ENCODE measurements at places on chromosomes 2 and 18. TPM values are rescaled to one million over a fixed set of nuclear protein-coding genes. Genes with fewer than 3 reads are reported as not detected.

DNA sequence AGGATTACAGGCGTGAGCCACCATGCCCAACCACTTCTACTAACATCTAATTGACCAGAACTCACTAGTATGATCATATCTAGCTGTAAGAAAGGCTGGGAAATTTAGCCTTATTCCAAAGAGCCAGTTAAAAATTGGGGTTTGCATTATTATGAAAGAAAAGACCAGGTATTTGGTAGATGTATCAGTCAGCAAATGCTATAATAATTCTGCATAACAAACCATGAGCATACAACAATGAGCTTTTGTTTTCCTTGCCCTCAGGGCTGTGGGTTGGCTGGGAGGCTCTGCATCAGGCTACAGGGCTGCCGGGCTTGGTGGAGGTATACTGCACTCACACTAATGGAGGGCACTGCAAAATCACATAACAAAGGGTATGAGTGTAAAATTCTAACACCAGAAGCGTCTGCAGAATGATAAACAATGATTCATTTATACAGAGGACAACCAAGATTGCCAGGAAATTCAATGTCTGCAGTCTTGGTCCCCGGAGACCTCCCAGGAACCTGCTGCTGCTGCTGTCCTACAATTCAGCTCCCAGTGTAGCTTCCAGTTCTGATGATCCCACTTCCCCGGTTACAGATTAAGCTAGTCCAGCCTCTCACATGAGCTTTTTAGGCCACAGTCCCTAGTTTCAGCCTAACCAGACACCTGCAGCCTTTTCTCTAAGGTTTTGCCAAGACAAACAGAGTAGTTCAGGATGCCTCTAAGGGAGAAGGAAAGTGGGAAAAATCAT, 32.2 kb upstream of the ST3GAL5 start:
- no peak overlapping the region for H3K4me3 ChIP-seq
- peaks cover 2% of the 10 kb centered on the region for H3K27me3 ChIP-seq
- DNase-seq: no peak
- H3K27ac ChIP-seq: no peak overlapping the region
- peaks cover 3% of the 10 kb centered on the region for H3K36me3 ChIP-seq

- no peak overlapping the region for H3K4me3 ChIP-seq
- DNase-seq: no peak
- H3K27ac ChIP-seq: no peak overlapping the region
- peaks cover 26% of the 10 kb centered on the region for H3K27me3 ChIP-seq
- no peaks in the 10 kb centered on the region for H3K36me3 ChIP-seq
- peaks cover 3% of the 10 kb centered on the region for H3K4me1 ChIP-seq
Measured at GRCh38 chr2:241540401-241540770, 18.2 kb upstream of the BOK start.

DNA sequence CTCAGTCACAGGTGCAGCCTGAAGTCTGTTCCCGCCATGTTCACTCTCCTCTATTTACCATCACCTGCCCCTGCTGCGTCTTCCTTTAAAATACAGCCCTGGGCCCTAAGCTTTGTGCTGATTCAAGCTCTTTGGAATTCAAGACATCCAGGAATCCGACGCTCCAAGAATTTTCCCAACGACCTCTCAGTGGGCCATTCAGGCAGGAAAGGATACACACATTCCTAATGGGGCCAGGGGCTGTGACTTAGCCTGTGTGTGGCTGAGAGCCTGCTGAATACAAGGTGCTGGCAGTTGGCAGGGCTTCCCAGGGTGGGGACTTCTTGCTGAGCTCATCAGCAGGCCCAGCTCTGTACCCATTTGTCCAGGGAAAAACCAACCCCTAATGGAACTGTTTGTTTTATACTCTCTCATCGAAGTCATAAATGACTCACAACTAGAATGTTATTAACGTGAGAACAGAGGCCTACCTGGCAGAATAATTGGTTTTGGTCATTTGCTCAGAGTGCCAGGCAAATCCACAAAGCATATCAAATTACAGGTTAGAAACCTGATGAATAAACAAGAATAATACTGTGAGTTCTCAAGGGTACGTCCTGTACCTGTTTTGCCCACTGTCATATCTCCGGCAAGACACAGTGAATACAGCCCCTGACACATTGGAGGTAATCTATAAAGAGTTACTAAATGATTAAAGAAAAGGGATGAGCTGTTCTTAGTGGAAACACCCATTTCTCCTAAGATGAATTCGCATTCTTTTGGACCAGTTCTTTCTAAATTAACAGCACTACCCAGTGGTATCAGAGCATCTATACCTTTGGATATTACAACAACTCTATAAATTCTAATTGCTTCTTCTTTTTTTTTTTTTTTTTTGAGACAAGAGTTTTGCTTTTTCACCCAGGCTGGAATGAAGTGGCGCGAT, 12.6 kb upstream of the KCMF1 start:
- H3K4me1 ChIP-seq: peaks cover 8% of the 10 kb centered on the region
- no peak for DNase-seq
- H3K27ac ChIP-seq: no peak overlapping the region
- H3K36me3 ChIP-seq: peaks cover 19% of the 10 kb centered on the region

DNA sequence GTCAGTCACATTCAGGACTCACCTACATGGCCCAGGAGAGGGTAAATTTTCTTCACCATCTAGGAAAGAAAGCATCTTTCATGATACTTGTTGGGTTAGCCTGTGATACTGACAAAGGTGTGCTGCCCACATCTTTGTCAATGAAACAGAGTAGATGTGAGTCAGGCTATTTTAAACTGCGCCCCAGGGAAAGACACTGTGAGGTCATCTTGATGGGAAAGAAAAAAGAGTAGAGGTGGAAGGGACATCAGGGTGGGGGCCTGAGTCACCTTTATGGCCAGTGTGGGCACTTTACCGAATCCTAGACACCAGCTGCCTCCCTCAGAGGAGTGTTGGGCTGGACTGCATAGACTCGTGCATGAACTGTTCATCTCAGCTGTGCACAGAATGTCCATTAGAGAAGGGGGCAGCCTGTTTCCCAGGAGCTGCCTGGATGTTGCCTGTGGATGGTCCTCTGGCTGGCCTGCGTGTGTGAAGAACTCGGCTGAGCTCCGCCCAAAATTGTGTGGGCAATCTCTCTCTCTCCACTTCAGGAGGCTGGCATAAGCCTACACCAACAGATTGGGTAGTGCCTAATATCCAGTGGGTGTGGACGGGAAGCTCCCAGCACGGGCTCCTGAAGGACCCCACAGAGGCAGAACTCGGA, 278.7 kb upstream of the PXDN start:
- H3K4me3 ChIP-seq: no peak overlapping the region
- no peaks in the 10 kb centered on the region for H3K4me1 ChIP-seq

- peak overlapping the region; percentile 66 for H3K27ac ChIP-seq
- H3K4me3 ChIP-seq: no peak overlapping the region
- peaks cover 43% of the 10 kb centered on the region for H3K36me3 ChIP-seq
- peak; percentile 74 for DNase-seq
- H3K4me1 ChIP-seq: peaks cover 89% of the 10 kb centered on the region
Measured at GRCh38 chr2:174603280-174603679, 5.7 kb upstream of the WIPF1 start.

DNA sequence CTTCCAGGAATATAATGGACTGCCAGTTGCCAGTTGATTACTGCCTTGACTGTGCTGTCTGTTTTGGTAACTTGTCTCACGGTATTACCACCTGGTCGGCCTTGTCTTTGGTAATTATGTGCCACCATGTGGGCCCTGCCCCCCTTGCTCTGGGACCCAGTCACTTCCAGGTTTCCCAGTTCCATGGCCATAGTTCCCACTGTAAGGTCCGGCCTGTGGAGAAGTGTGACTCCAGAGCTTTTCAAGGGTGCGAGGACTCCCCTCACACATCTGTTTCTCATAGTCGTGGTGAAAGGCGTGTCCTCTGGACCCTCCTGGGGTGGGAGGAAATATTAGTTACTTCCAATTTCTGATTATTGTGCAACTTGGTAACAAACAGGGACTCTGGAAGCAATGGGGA, 150.5 kb downstream of the SEPTIN10 start:
- H3K4me3 ChIP-seq: no peak overlapping the region
- H3K27me3 ChIP-seq: peaks cover 7% of the 10 kb centered on the region
- H3K4me1 ChIP-seq: no peaks in the 10 kb centered on the region
- H3K27ac ChIP-seq: no peak overlapping the region
- no peaks in the 10 kb centered on the region for H3K36me3 ChIP-seq

DNA sequence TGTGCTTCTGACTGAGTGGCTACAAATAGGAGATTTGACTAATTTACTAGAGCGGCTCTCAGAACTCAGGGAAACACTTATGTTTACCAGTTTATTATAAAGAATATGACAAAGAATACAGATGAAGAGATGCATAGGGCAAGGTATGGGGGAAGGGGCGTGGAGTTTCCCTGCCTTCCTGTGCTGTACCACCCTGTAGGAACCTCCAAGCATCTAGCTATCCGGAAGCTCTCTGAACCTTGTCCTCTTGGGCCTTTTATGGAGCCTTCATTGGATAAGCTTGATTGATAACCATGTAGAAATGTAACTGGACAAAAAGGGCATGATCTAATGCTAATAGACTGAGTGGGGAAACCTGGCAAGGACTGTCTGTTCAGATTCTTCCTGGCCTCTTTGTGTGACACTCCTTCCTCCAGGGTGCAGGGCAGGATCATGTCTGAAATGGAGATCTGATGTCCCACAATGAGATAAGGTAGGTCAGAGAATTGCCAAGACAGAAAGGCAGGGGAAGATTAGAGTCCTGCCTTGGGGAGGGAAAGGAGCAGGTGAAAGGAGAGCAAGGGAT, 101.8 kb upstream of the NPAS2 start:
- no peak overlapping the region for H3K4me3 ChIP-seq
- H3K36me3 ChIP-seq: no peaks in the 10 kb centered on the region
- no peaks in the 10 kb centered on the region for H3K27me3 ChIP-seq
- no peak overlapping the region for H3K27ac ChIP-seq
- no peak for DNase-seq

- H3K27me3 ChIP-seq: peaks cover 55% of the 10 kb centered on the region
- H3K4me1 ChIP-seq: peaks cover 16% of the 10 kb centered on the region
- H3K36me3 ChIP-seq: peaks cover 2% of the 10 kb centered on the region
- H3K27ac ChIP-seq: no peak overlapping the region
- DNase-seq: no peak
- no peak overlapping the region for H3K4me3 ChIP-seq
Measured at GRCh38 chr2:235496239-235496621, 2.4 kb downstream of the AGAP1 start.

DNA sequence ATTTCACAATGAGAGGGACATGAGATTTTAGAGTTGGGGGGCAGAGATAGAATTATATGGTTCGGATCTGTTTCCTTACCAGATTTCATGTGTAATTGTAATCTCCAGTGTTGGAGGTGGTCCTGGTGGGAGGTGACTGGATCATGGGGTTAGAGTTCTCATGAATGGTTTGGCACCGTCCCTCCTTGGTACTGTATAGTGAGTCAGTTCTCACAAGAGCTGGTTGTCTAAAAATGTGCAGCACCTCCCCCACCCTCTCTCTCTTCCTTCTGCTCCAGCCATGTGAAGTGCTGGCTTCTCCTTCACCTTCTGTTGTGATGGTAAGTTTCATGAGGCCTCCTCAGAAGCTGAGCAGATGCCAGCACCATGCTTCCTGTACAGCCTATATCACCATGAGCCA, 138.1 kb downstream of the SCG2 start:
- no peaks in the 10 kb centered on the region for H3K4me1 ChIP-seq
- H3K36me3 ChIP-seq: no peaks in the 10 kb centered on the region

DNA sequence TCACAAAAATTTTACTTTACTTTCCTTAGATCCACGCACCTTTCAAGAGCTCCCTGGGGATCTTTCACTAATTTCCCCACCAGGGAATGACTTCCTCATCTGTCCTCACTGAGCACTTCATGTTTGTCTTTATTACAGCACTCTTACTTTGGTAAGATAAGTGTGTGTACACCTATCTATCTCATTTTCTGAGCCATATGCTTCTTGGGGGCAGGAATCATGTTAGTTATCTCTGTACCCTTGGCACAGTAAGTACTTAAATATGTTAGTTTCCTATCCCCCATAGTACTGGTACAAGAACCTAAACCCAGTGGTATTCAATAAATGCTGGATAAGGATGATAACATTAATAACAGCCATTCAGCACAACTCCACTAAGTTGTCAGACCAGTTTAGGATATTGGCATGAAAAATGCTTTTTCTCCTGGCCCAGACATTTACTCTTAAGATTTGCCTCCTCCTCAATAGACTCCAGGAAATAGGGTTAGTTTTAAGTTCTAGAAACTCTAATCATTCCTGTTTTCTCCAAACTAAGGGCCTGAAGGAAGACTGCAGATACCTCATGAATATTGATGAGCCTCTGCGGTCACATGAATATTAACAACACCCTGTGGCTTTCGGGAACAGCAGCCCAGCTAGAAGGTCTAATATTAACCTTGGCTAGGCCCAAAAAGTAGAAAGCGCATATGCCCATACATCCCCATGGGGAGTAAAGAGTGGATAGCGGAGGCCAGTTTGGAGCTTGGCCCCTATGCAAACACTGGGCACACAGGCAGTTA, 38.2 kb downstream of the NHEJ1 start:
- H3K4me3 ChIP-seq: no peak overlapping the region
- H3K36me3 ChIP-seq: no peaks in the 10 kb centered on the region
- peaks cover 12% of the 10 kb centered on the region for H3K4me1 ChIP-seq
- DNase-seq: no peak
- no peak overlapping the region for H3K27ac ChIP-seq
- H3K27me3 ChIP-seq: no peaks in the 10 kb centered on the region

- no peak overlapping the region for H3K27ac ChIP-seq
- peaks cover 4% of the 10 kb centered on the region for H3K4me1 ChIP-seq
- no peak for DNase-seq
- no peaks in the 10 kb centered on the region for H3K36me3 ChIP-seq
Measured at GRCh38 chr2:42954227-42954962, 162.0 kb upstream of the HAAO start.

DNA sequence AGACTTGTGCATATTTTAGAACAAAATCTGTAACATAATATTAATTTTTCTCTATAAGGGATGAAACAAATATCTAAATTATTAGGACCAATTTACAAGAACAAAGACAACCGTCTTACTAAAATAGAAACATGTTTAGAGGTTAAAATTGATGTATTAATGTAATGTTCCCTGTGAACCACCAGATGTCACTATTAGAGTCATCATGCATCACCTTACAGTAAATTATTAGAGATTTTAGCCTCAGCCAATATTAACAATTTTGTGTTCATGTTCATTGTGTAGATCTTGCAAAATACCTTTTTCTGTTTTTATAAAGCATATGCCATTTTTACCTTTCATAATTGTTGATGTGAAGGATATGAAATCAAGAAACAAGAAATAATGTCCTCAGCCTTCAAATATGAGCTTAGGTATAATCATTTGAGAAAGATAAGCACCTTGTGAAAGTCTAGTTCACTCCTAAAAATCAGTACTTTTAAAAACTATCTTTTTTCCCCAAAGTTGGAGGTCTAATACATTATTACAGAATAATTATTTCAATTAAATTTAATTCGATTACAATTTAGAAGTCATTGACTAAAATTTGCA, 344.3 kb upstream of the KCNH7 start:
- no peaks in the 10 kb centered on the region for H3K4me1 ChIP-seq
- H3K36me3 ChIP-seq: no peaks in the 10 kb centered on the region
- H3K27ac ChIP-seq: no peak overlapping the region
- DNase-seq: no peak
- no peak overlapping the region for H3K4me3 ChIP-seq

The TMEM127 gene
- total RNA-seq: 32.7 TPM

The RFX8 gene
- total RNA-seq: 1.0 TPM
